Activated CD8-positive, alpha-beta memory T cell treated with anti-CD3 and anti-CD28 coated beads for 24 hours (primary cell): ENCODE measurements at places on chromosomes 16 and 17.

GRCh38 chr17:65604070-65604469 is 42.6 kb upstream of the AXIN2 start:
- no peak for DNase-seq

GRCh38 chr17:36182176-36183000 is 6.0 kb upstream of the TBC1D3B start:
- no peak for DNase-seq

DNA sequence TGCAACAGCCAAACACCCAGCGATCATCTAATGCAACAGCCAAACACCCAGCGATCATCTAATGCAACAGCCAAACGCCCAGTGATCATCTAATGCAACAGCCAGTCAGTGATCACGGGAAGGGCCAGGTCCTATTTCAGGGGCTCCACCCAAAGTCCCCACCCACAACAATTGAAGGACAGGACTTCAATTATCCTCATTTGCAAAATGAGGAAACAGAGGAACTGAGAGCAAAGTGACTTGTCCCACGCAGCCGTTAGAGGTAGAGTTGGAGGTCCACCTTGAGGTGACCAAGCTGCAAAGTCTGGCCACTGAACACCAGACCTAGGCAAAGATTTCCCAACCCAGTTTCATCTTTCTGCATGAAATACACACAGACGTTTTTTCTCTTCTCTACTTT is 3.7 kb downstream of the ZG16B start:
- DNase-seq, result no peak

GRCh38 chr16:15034266-15035162 is 21.4 kb downstream of the NTAN1 start:
- no peak for DNase-seq

DNA sequence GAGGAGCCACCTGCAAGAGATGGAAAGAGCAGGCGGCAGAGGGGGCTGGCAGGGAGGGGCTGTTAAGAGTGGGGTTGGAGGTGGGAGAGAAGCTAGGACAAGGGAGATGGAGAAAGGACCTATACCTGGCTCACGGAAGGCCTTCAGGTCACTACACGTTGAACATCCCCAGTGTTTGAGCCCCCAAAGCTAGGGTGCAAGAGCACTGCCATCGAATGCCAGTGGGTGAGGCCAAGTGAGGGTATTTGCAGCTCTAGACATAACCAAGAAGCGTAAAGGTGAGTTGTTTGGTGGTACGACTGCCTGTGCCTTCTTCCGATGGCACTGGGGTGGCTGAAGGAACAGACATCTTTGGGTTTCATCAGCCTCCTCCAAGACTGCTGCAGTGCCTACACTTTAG is 17.0 kb upstream of the HERPUD1 start:
- DNase-seq, result no peak
